ENCODE measurements at places on chromosomes 5 and 9.

- no peak for DNase-seq
These were observed 636.1 kb downstream of the KIF4B start for GRCh38 chr5:155649666-155650065.

GRCh38 chr9:124363326-124364096 is 51.7 kb downstream of the PSMB7 start:
- DNase-seq: no peak

GRCh38 chr9:133971981-133972941 is 19.9 kb downstream of the VAV2 start:
- no peak for DNase-seq

GRCh38 chr5:10563110-10563944 is 543 bp upstream of the ANKRD33B start:
- peak; percentile 39 for DNase-seq

DNA sequence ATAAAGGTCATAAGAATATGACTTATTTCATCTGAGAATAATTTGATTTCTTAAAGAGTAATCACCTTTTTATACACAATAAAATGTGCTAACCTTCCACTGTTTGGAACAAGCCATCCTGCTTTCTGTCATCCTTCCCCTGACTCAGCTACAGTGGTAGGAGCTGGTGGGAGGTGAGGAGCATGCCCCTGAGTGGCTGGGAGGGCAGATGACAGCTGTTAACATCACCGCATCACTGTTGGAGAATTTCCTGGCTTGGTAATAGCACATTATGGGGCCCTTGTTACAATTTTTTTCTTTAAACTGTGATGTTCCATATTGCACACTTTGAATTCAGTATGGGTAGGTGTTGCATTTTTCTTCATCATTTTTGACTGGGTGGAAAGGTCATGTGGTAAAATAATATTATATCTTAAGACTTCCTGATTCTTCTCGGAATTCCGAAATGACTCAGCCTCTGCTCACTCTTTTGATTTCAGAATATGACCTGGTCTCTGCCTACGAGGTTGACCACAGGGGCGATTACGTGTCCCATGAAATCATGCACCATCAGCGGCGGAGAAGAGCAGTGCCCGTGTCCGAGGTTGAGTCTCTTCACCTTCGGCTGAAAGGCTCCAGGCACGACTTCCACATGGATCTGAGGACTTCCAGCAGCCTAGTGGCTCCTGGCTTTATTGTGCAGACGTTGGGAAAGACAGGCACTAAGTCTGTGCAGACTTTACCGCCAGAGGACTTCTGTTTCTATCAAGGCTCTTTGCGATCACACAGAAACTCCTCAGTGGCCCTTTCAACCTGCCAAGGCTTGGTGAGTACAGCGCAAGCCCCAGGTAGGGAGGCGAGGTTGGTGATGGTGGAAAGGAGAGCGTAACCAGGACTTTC is 5.8 kb downstream of the ADAMTS16 start:
- no peak for DNase-seq

All from activated CD4-positive, alpha-beta T cell treated with anti-CD3 and anti-CD28 coated beads, Interleukin-2, Interleukin-4, amounts not matched to agents 100 ng/mL and 50 ng/mL, durations not matched to agents 16 hours and 8 hours (primary cell).